Activated naive CD8-positive, alpha-beta T cell treated with anti-CD3 and anti-CD28 coated beads, Interleukin-2, amount 10 ng/mL, durations not matched to agents 7 days and 5 days (primary cell): ENCODE measurements at places on chromosomes 4 and X.

DNA sequence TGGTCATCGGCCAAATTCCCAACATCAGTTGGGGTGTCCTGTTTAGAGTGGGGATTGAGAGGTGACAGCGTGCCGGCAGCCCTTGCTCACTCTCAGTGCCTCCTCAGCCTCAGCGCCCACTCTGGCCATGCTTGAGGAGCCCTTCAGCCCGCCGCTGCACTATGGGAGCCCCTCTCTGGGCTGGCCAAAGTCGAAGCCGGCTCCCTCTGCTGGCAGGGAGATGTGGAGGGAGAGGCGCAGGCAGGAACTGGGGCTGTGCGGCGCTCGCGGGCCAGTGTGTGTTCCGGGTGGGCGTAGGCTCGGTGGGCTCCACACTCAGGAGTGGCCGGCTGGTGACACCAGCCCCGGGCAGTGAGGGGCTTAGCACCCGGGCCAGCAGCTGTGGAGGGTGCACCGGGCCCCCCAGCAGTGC is 7.1 kb upstream of the CENPU start:
- DNase-seq: no peak

GRCh38 chr4:82467471-82467870 is 37.1 kb downstream of the ENOPH1 start:
- DNase-seq: no peak

DNA sequence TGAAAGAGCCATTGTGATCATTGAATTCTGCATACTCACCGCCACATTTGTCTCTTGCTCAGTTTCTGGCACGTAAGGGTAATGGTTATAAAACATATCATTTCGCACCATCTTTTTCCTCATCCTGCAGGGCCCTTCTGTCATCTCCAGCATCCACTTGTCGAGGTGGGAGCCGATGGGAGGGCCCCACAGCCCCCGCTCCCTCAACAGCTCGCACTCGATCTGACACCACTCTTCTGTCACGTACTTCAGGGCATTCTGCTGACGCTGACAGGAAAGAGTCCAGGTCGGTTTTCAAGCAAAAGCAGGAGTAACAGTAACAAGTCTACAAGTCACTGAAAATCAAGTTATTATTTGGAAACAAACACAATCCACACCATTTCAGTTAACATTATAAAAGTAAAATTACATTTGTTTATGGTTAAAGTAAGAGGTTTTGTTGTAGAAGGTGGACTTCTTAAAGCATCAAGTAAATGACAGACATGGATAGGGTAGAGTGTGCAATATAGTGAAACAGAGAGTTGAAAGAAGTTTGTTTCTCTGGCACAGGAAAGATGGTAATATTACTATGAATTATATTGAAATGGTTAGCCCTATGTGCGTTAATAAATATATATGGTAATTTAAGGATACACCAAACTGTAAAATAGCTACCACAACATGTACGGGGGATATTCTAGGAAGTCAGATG is 150.6 kb downstream of the CDS1 start:
- DNase-seq: no peak

DNA sequence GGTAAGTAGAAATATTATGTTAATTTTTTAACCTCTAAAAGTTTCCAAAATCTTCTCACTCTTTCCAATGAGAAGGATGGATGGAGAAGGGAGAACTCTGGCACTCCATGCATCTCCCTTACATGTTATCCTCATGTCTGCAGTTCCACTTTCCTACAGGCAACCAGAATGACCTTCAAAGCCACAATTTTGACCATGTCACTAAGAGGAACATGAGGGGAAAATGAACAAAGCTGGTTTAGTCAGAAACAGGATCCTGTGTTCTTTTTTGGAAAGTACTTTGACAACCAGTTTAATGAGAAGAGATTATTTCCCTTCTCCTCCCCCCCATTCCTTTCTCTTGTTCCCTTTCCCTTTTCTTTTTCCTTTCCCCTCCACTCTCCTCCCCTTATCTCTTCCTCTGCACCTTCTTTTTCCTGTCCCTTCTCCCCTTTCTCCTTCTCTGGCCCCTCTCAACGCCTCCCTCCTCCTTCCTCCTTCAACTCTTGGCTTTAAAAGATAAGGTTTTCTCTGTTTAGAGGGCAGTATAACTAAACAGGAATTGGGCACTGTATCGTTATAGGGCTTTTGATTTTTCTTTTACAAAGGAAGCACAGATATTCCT is 42.5 kb downstream of the DTHD1 start:
- DNase-seq: no peak

- DNase-seq: no peak
Measured at GRCh38 chr4:8848507-8849265, 23.0 kb downstream of the HMX1 start.

- no peak for DNase-seq
Measured at GRCh38 chr4:53786632-53787031, 195.3 kb upstream of the LNX1 start.

- DNase-seq: no peak
Measured at GRCh38 chr4:163331629-163332376, 593 bp downstream of the NPY1R start.

DNA sequence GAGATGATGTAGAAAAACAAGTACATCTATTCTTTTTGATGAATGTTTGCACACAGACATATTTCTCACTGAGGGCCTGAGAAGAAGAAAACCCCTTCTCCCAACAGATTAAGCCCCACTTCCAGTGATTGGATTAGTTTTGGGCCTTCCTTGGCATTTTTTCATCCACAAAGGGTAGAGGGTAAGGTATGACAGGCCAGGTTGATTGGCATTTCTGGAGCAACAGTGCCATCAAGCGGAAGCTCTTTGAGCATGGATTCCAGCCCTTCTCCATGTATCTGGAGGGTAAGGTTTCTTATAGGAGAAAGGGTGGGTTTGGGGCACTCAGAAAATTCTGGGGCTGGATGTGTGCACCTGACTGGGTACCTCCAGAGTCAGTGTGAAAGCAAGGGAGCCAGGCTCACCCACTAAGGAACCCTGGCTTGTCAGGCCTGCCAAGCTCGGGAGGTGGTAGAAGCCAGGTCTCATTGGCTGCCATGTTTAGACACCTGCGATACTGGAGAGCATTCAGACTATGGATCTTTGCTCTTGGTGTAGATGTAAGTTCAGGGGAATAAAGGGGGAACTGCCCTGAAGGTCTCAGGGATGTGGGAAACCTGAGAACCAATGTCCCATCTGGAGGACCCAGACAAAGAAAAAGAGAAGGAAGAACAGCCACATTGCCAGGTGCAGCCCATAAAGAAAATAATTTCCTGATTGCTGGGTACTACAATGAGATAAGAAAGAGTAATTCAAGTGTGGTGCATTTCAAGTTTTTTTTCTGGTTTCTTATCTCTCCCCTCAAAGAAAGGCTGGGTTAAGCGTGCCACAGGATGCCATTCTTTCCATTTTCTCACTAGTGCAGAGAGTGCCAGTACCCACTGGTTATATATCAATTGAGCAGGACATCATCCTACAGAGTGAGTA is 222.3 kb upstream of the AGTR2 start:
- DNase-seq: no peak

GRCh38 chr4:187558391-187558790 is 437.2 kb upstream of the ZFP42 start:
- no peak for DNase-seq

DNA sequence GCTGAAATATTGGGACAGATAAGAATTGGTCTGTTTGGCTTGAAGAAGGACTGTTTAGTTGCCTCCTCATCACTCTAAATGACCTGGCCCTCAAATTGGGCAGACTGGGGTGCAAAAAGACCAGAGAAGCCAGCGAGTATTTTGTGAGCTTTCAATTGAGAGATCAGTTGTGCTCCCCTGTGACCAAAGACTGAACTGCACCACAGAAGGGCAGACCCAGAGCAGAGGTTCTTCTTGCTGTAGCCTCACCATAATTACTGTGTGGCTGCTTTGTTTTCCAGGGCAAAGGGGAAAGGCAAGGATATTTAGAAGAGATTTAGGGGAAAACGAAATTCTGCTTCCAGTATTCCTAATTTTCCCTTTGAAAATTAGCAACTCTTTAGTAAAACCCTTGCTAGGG is 104.0 kb upstream of the MBNL3 start:
- no peak for DNase-seq

GRCh38 chr4:153292897-153293741 is 51.4 kb upstream of the MND1 start:
- no peak for DNase-seq

GRCh38 chr4:39706334-39706733 is 8.4 kb downstream of the UBE2K start:
- no peak for DNase-seq

DNA sequence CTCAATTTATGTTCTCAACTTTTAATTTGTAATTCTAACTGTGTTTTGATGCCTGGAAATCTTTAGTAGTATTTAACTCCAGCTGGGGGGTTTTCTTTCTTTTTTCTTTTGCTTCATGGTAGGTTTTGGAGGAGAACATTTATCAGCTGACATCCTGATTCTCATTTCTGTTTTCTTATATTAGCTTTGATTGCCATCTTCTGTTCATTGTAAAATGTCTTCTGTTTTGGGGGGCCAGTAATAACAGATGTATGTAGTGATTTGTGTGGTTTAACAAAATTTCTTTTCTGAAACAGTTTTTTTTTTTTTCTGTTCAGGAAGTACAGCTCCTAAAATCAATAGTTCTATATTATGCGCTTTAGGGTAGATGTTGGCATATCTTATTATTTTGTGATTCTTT is 182.2 kb downstream of the GABRB1 start:
- no peak for DNase-seq

DNA sequence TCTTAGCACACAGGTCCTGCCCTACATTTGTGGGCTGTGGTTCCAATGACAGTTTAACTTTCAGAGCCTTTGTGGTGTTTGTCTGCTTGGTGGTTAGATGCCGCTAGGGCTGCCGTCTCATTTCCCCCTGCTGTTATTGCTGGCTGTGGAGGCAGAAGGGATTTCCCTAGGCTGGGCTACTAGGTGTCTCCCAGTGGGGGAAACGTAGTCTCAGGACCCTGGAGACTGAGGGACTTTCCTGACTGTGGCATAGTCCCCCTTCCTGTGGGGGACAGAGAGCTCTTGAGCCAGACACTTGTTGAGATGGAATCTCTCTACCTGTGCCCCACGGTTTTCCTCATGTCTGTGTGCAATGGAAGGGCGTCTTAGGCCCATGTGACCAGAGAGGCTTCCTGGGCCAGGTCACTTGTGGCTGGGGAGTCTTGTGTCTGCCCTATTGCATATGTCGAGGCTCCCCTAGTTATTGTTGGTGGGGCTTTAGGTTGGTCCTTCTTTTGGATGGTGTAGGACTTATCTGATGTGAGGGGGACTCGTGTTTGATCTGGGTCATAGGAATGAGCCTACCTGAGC is 68.2 kb downstream of the ARHGAP10 start:
- DNase-seq: peak; percentile 55

DNA sequence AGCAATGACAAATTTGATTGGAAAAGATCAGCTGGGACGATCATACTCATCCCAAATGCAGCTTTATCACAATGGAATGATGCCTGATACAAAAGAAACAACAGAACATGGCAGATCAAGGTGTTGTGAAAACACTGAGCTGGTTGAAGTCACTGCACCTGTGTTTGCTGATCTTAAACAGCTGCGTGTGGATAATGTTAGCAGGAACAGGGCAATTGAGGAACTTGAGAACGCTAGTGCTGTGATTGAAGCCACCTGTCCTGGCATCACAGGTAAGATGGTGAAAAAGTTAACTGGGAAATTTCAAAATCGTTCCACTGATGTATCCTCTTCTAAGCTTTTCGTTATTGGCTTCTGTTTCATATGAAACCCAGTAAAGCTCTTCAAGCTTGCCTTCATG is 27.4 kb upstream of the SOD3 start:
- no peak for DNase-seq

DNA sequence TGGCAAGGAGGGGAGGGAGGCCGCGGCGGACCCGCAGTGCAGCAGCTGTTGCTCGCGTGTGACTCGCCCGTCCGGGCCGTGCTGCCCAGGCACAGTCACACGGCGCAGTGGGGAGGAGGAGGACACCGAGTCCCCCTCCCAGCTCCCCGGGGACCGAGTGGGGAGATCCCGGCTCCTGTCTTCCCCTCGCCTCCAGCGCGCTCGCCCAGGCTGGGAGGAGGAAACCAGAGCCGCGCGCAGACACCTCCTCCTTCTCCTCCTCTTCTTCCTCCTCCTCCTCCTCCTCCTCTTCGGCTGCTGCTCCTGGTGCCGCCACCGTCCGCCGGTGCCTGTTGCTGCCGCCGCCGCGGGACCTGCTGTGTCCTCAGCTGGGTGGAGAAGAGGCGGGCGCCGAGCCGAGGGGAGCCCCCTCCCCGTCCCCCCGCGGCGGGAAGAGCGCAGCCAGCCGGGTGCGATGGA is at the start of gene TBC1D1:
TBC1D1 (plus strand) TSS at position 284 of the 459 bp plus-strand sequence. CDS start 11,012 bp downstream, outside the sequence.
- no peak for DNase-seq

DNA sequence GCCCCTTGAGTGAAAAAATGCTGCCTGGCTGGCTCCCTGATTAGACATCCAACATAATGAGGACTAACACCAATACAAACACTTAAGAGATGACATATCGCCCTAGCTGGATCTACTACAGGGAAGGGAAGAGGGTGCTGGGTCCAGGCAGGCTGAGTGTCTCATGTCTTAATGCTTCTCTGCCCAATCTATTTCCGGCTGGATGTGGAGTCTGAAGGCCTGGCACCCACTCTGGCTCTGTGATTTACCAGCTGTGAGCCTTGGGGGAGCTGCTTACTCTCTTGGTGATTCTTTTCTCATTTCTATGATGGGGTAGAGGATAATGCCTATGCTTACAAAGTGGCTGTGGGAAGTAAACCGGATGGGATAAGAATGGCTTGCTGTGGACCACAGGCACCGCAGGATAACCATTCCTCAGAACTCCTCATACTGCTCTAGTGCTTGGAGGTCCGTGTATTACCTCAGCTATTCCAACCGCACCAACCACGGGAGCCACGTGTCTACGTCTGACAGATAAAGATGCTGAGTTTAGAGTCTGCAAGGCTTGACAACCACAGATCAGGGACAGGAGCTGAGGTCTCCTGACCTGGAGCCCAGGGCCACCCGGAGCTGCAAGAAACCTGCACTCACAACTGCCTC is 161.7 kb downstream of the AFAP1 start:
- DNase-seq: no peak

GRCh38 chrX:22634083-22634482 is 361.4 kb downstream of the CBLL2 start:
- no peak for DNase-seq

GRCh38 chrX:43552156-43552555 is 103.9 kb upstream of the MAOA start:
- no peak for DNase-seq

- no peak for DNase-seq
Measured at GRCh38 chr4:28523681-28524190, 1663.1 kb downstream of the STIM2 start.

DNA sequence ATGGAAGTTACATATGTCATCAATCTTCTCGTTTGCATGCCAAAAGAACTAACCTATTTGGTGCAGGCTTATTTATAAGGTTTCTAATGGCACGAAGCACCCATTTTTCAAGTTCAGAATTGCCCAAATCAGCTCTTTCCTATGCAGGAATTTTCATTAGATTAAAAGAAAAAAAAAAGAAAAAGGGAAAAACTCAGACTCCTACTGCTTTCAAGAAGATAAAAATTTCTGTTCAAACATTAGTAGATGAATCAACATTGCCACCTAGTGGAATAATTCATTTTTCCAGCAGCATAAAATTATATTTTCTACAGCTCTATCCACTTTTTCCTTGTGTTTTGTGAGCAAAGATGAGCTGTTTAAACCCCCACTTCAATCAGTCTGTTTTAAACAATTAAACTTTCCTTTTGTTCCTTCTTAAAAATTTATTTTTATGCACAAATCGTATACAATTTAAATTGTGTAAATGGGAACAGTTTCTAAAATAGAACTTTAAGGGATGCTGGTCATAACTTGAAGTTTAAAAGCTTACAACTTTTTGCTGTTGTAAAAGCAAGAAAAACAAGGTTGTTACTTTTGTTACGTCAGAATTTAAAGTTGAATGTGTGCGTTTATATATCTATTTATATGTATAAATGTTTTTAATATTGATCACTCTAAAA is 309.9 kb downstream of the ARAP2 start:
- DNase-seq: no peak

- DNase-seq: no peak
Measured at GRCh38 chrX:129791961-129792570, 12.3 kb downstream of the SASH3 start.
